ENCODE measurements at places on chromosomes 2 and 18.
A peak's percentile ranks its signal among the peaks of the same experiment; 100 is the strongest.

DNA sequence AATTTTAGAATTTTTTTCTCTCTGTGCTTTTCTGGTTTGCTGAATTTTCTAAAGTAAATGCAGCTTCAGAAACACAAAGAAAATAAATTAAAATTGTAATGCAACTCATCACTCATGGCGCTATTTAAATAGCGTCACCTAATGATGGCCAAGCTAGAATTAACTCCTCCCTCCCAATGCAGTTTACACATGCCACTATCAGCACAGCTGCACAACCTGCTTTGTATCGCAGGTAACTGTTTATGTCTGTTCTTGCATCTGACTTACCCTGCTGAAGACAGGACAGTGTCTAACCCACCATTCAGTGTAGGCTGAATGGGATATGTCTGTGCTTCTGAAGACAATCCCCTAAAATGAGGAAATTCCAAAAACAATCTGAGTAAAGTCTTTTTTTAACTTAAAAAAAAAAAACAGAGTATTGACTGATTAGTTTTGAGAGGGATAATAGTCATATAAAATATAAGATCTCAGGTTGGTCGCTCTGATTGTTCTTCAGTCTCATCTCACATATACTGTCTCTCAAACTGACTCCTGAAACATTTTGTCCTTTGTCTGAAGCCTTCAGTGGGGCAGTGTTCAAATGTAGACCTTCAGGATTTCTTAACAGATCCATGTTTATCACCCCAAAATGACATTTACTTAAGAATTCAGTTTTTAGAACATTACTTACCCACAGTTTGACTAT, 271.4 kb downstream of the ZEB2 start:
- DNase-seq = no peak

DNA sequence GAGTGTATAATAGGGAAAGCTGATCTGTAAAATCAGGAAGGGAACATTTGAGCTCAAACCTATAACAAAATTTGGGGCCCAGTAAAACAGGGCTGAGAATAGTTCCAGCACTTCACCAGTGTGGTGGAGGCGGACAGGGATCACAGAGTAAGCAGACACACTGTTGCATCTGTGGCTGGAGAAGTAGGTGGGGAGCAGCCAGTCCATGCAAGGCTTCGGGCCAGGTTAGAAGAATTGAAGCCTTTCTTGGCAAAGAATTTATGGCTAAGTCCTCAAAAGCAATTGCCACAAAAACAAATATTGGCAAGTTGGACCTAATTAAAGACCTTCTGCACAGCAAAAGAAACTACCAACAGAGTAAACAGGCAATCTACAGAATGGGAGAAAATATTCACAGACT, 93.8 kb upstream of the ZBTB14 start:
- DNase-seq = no peak

DNA sequence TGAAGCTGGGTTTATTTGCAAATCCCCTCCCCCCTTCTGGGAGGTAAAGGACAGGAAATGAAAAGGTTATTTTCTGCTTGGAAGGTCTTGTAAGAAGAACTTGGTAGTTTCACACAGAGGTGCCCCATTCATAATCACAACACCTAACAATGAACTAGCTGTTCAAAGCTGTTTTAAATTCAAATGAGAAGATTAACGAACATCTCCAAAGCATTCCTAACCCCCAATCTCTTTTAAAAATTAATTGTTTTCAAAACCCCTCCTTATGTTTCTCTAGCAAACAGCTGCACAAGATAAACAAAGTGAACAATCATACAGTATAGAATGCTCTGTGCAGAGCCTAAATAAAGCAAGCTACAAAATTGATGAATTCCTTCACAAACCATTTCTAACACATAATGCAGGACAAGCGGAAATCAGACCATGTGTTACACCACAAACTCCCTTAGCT, 271.4 kb downstream of the SATB2 start:
- DNase-seq = no peak

- no peak for DNase-seq
Observed at GRCh38 chr2:235952714-235953113, 215.5 kb downstream of the GBX2 start.

- DNase-seq = no peak
Observed at GRCh38 chr18:23994361-23994902, 20.1 kb upstream of the TTC39C start.

- DNase-seq = no peak
Observed at GRCh38 chr2:72576459-72576858, 249.4 kb downstream of the EXOC6B start.

DNA sequence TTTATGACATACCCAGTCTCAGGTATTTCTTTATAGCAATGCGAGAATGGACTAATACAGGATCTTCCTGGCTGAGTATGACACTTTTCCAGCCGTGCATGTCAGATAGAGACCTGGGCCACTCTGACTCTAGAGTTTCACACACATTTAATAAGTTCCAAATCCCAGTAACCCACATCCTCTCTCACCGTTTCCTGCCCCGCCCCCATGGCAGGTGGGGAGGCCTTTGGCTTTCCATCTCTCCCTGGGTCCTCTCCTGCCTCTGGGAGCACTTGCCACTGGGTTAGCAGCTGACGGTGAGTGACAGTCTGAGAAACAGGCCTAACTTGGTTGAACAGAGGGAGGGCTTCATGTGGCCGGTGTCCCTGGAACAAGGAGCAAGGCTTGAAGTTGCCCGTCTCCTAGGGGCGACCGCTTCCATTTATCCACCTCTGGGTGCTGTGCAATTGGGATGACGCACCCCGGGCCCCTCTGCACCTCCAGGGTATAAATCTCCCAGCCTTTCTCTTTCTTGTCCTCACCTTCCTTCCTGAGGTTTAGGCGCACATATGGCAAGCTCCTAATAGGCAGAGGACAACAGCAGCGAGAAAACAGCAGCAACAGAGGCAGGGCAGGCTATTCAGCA, 152.7 kb upstream of the HDAC4 start:
- no peak for DNase-seq

- no peak for DNase-seq
Observed at GRCh38 chr2:206176121-206176520, 16.4 kb downstream of the EEF1B2 start.

GRCh38 chr18:33152376-33152775, 288.1 kb downstream of the CCDC178 start:
- no peak for DNase-seq

- DNase-seq = no peak
Observed at GRCh38 chr2:135667045-135667444, 74.6 kb upstream of the UBXN4 start.

- DNase-seq = peak; percentile 7
Observed at GRCh38 chr2:44244135-44244871, 31.0 kb upstream of the SLC3A1 start.
